EL (cell line): ENCODE measurements at places on chromosomes 5 and 9.

- peak; percentile 72 for DNase-seq
Observed at GRCh38 chr9:107280543-107280942, 2.5 kb upstream of the RAD23B start.

- DNase-seq: peak; percentile 75
Observed at GRCh38 chr5:5351288-5351979, 71.0 kb upstream of the ICE1 start.

DNA sequence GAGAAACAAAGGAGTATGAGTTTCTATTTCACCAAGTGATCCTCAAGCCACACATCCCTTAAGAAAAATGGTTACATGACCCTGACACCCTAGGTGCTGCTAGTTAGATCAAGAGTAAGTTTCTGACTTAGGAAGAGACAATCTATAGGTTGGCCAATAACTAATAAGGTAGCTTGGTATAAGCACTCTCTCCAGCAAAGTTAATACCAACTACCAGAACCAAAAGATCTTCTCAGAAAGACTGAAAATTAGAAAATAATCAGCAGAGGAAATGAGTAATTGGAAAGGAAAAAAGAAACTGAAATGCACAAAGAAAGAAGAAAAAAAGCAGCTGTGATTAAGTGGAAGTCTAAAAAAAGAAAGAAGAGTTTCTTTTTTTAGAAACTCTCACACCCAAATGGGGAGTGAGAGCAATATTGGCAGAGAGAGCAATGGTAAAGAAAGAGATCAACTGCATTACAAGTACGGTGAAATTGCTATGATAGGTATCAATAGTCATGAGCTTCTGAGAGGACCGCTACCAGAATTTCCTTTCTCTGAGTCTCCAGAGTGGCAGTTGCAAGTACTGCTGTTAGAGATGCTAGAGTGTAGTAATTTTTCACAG, 195.5 kb downstream of the TMEM167A start:
- DNase-seq: no peak

DNA sequence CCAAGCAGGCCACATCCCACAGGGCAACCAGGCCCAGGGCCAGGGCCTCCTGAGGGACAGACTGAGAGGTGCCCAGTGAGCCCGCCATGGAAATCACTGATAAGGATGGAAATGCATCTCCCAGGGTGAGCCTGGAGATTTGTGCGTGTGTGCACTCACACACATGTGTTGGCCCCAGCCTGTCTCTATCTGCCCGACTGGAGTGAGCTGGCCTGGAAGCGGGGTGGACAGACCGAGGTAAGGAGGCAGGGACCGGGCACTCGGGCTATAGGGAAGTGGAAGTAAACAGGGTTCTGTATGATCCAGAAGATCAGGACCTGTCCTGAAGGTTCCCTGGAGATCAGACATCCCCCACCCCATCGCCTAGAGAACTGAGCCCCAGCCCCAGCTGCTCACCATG, 17.4 kb downstream of the GFI1B start:
- no peak for DNase-seq

- no peak for DNase-seq
Observed at GRCh38 chr5:7361593-7361992, 34.3 kb upstream of the ADCY2 start.

DNA sequence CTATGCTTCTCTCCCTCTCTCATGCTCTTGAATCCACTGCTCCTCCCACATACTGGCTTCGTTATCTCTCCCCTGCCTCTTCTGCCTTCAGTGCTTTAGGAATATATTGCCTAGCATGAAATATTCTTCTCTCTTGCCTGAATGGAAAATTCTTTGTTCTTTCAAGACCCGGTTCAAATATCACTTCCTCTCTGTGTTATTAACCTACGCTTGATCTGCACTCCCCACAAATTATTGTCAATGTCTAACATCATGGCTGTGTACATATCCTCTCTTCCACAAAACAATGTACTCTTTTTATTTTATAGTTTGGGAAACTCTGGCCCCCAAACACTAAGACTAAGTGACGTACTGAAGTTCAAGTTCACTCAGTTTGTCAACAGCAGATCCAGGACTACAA, 211.0 kb downstream of the SEC61B start:
- DNase-seq: no peak

DNA sequence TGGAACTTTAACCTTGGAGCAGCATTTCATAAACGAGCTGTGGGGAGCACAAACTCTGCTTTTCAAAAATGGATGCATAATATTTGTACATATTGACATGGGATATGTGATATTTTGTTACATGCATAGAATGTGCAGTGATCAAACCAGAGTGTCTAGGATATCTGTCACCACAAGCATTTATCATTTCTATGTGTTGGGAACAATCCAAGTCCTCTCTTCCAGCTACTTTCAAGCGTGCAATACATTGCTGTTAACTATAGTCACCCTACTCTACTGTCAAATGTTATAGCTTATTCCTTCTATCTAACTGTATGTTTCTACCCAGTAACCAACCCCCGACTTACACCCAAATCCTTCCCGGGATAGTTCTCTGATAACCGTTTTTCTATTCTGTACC, 15.0 kb upstream of the C5orf58 start:
- DNase-seq: no peak
